Mesenteric fat pad (tissue), 1 donor: ENCODE measurements at places on chromosomes 6 and 20.

GRCh38 chr6:41085182-41085581 is 12.4 kb downstream of the NFYA start:
- no peak for DNase-seq

GRCh38 chr20:58438970-58439808 is 50.2 kb downstream of the VAPB start:
- DNase-seq, result no peak

GRCh38 chr6:123551939-123552707 is 84.6 kb downstream of the TRDN start:
- no peak for DNase-seq

DNA sequence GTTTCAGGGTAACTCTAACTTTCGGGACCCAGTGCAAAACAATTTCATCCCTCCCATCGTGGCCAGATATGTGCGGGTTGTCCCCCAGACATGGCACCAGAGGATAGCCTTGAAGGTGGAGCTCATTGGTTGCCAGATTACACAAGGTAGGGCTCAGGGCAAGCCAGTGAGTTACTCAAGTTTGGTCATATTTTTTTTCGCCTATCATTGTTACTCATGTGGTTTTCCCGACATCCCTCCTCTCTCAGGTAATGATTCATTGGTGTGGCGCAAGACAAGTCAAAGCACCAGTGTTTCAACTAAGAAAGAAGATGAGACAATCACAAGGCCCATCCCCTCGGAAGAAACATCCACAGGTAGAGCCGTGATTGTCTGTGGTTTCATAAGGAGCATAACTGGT is 58.2 kb downstream of the DCBLD1 start:
- no peak for DNase-seq

DNA sequence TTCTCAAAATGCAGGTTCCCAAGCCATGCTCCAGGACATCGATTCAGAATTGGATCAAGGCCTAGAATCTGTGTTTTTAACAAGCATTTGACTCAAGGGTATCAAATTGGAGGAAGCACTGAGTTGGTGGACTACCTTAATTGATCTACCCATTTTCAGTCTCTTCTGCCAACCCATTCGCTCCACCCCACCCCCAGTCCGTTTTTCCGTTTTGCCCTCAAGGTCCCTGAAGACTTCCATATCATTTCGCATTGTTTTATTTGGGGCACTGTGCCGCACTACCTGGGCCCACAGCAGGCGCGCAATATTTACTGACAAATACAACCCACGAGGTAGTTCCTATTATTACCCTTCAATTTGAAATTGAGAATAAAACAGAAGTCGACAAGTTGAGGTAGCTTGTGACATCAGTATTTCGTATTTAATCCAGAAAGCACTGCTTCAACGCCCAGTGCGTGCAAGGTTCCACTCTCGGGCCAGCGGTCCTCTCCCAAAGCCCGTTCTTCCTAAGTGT is 557 bp upstream of the DHX35 start:
- DNase-seq, result no peak

- no peak for DNase-seq
Observed at GRCh38 chr6:167200806-167201205, 43.0 kb upstream of the GPR31 start.

DNA sequence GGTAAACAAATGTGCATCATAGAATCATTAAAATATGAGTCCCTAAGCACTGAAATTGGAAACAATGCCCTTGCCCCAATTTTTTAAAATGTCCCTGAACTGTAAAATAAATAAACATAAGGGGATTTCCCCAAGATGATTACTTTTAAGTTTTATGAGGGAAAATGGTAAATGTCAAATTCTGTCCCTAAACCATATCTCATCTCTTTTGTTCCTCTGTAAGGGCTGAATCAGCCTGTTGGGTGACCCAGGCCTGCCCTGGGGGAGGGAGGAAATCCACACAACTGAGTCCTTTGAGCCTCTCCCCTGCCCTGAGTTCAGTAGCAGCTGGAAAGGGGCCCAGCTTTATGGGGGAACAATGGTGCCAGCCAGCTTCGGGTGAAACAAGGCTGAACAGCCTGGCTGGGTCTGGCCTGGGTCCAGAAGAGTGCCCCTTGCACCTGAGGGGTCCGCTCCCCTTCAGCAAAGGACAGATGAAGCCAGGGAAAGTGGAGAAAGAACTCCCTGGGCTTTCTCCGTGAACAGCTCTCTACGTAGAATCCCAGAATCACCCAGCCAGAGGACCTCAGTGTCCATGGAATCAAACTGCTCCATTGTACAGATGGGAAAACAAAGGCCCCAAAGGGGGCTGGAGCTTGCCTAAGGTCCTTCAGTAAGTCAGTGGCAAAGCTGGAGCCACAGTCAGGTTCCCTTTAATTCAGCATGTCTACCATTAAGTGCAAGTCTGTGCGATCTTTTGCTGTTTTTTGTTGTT is 28.2 kb upstream of the ITCH start:
- no peak for DNase-seq

DNA sequence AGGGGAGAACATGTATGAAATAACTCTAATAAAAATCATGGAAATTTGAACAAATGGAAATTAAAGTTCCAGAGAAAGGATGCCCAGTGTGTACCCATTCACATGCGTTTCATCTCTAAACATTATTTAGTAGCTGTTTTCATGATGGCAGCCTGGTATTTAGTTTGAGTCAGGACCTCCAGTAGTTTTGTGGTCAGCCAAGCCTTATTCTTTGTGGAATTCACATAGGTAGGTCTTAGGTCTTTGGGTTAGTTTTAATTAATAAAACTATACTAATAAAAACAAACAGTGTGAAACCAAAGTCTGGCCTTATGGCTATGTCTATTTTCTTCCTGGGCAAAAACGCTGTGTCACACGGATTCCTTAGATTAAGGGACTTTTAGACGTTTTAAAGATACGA is 137.8 kb downstream of the FOXC1 start:
- DNase-seq, result no peak

DNA sequence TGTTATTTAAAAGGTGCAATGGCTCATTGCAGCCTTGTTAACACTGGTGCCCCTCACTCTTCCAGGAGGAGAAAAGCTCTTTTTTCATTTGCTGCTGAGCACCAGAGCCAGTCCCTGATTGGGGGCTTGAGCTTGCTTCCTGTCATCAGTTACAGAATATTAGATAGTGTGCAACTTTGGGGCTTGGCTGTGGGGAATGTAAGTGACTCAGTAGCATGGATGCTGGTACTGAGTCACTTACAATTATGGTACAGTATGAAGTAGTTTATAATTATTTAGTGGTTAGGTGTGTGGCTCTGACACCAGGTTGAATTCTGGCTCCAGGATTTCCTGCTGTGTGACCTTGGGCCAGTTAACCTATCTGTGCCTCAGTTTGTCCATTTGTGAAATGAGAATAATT is 37.6 kb downstream of the ANKS1A start:
- DNase-seq, result no peak

DNA sequence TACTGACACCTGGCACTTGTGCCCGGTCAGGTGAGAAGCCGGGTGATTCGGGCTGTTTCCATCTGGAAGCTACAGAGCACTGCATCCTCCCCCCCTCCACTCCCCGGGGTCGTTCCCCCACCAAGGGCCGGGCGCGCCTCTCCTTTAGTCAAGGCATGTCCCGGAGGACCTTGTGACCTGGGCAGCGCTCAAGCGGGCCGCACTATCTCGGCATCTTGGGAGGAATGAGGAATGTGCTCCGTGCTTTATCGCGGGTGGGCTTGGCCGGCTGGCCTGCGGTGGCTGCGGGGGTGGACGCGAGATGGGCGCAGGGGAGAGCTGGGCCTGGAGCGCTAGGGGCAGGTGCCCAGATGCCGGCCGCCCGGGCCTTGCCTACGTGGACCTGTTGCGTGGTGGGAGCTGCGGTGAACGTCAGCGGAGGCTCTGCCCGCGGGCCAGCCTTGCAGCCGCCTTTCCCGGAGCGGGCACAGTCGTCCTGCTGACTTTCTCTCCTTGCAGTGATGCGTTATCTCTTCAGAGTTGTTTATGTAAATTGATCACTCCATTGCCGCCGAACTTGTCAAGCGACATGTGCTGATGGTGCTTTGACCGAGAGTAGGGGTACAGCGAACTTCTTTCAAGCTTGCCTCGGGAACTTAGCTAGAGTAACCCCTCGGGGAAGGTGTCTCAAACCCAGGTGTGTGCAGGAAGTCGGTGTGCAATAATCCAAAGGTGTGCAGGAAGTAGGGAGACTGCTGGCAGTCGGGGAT is 1.1 kb downstream of the LRRC1 start:
- DNase-seq, result no peak
